ENCODE measurements at places on chromosomes 11 and 22. TPM values are rescaled to one million over a fixed set of nuclear protein-coding genes. Genes with fewer than 3 reads are reported as not detected.

GRCh38 chr11:30245621-30246020 lies 14.8 kb downstream of the FSHB start:
- no peaks in the 10 kb centered on the region for H3K27me3 ChIP-seq
- no peak for DNase-seq
- H3K4me3 ChIP-seq, result no peak overlapping the region
- H3K36me3 ChIP-seq, result no peaks in the 10 kb centered on the region

HPX gene
- total RNA-seq, result 0.59 TPM

DNA sequence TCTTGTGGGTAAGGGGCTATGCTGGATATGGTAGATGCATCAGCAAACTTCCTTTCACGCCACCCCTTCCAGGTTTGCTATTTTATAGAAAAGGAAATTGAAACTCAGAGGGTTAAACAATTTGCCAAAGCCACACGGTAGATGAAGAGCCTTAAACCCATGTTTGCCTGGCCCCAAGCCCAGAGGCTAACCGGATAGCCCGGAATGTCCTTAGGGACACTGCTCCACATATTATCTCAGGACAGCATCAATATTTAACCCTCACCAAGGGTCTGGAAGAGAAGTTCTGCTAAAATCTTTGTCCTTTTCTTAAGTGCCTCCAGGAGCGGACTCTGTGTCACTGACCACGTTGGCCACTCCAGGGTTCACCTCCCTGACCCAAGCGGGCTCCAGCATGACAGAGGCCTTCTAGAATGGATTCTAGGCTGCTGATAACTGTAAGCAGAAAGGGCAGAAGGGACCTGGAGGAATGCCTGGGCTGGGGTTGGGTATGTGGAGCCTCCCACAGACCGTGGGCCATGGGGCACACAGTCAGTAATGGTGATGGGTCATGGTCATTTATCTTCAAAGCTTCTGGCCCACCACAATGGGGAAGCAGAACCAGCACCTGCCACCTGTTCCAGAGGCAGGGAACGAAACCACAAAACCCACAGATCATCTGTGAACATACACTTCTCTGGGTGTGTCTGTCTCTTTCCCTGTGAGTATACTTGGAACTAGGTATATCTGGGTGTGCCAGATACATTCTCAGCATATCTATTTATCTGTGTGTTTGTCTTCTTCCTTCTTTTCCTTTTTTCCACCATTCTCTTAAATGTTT lies 5.4 kb upstream of the TMEM86A start:
- H3K27ac ChIP-seq, result no peak overlapping the region
- H3K4me3 ChIP-seq, result no peak overlapping the region
- H3K27me3 ChIP-seq, result no peaks in the 10 kb centered on the region
- no peaks in the 10 kb centered on the region for H3K36me3 ChIP-seq

FAM180B gene
- not detected for total RNA-seq

TCN2 gene
- total RNA-seq, result 18.8 TPM

- no peak for DNase-seq
- H3K36me3 ChIP-seq, result peaks cover 4% of the 10 kb centered on the region
- no peak overlapping the region for H3K27ac ChIP-seq
- H3K4me3 ChIP-seq, result no peak overlapping the region
- H3K4me1 ChIP-seq, result peaks cover 21% of the 10 kb centered on the region
These were observed 79.5 kb downstream of the RAB30 start for GRCh38 chr11:82992223-82992622.

DNA sequence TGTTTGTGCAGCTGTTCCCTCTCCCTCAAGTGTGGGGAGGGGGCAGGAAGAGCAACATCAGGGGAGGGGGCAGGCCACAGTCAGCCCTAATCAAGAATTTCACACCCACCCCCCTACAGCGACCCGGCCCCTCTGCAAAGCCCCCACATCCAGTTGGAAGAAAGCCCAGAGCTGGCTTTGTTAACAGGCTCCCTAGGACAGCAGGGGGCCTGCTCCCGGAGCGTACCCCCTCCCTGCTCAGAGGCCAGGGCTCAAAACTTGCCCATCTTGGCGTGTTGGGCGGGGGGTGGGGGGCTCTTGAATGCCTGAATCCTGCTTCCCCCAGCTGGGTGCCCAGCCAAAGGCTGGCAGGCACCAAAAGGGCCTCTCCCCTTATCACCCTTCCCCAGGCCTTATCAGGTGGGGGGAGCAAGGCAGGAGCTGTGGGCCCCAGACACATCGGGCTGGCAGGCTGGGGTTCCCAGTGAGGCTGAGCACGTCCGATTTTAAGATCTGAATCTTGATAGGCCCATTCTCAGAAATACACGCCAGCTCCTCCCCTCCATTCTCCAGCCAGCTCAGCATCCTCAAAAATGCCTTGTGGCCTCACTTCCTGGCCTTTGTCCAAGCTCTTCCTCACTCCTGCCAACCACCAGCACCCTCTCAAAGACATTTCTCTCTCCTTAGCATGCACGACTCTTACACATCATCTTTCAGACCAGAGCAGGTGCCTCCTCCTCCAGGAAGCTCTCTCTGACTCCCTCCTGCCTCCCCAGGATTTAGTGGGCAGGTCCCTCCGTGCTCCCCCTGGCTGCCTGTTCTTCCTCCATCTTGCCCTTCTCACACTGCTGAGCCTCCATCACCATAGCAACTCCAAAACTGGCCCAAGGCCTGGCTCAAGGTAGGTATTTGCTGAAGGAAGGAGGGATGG lies 384.8 kb downstream of the MN1 start:
- H3K36me3 ChIP-seq, result no peaks in the 10 kb centered on the region
- no peak overlapping the region for H3K4me3 ChIP-seq
- H3K27me3 ChIP-seq, result peaks cover 34% of the 10 kb centered on the region
- H3K4me1 ChIP-seq, result peaks cover 23% of the 10 kb centered on the region

YPEL4 gene
- total RNA-seq, result 0.72 TPM
